ENCODE measurements at places on chromosomes 7 and 10. TPM values are rescaled to one million over a fixed set of nuclear protein-coding genes. Genes with fewer than 3 reads are reported as not detected.

MYOF gene
- total RNA-seq = 8.1 TPM

GRCh38 chr7:102047-102711, 90.2 kb upstream of the FAM20C start:
- DNase-seq = no peak

DNA sequence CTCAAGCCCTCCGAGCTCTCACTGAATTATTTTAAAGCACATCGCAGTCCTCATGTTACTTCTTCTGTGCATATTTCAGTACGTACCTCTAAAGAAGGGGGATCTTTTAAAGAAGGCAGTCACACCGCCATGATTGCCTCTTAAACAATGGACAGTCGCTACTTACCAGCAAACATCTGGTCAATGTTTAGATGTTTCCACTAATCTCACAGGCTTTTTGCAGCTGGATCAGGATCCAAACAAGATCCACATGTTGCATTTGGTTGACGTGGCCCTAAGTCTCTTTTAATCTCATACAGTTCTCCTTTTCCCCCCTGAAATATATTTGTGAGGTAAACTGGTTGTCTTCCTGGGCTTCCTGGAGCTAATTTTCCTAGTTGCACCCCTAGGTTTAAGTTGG, 50.0 kb downstream of the PRF1 start:
- no peak for DNase-seq

GRCh38 chr10:122152544-122152943, 118.6 kb upstream of the BTBD16 start:
- peak; percentile 74 for DNase-seq

NEBL gene
- total RNA-seq = 38.9 TPM

DNA sequence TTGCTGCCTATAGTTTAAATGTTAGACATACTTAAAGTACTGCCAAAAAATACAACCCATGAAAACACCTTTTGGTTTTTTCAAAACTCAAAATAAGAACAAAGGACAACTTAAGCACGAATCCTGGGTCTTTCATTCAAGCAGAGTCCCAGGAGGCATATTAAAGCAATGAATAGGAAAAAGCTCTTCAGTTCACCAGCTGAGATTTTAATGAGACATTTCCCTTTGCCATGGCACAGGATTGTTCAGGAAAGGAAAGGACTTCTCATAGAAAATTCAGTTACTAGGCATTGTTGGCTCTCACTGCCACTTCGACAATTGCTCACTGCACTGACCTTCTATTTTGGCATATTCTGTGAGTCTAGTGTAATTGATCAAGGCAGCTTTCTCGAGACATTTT, 133.5 kb upstream of the FEZF1 start:
- no peak for DNase-seq

ADAM12 gene
- 16.7 TPM for total RNA-seq

GLCCI1 gene
- 51.2 TPM for total RNA-seq

DNA sequence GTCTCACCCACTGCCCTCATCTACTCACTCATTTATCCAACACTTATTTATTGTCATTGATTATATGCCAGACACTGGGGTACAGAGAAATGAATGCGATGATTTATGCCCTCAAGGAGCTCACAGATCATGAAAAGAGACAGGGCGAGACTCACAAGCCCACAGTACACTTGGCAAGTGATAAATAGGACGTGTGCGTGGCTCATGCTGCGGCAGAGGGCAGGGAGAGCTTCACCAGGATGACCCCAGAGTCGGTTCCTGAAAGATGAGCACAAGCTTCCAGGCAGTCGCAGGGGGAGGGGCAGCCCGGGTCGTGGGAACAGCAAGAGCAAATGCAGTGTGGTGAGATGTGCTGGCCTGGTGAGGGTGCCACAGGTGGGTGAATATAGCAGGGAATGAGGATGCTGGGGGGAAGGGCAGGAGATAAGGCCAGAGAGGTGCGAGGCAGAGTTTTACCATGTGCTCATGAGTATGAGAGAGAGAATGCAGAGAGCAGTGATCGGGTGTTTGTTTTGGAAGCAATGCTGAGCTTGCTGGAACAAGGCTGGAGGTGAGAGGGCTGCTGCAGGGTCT, 70.9 kb downstream of the ATXN7L1 start:
- no peak for DNase-seq

DNA sequence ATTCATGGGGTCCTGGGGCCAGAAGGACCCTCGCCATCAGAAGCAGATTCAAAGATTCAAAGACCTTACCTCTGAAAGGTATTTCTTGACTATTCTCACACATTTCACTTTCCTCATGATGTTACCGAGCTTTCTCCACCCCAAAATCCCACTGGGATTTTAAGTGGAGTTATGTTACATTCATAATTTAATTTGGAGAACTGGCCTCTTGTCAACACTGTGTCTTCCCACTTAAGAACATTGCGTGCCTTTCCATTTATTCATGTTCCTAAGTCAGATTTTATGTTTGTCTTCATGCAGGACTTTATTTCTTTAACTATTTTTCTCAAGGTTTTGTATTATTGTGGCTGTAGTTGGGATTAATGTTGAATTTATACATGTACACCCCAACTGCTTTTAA, 123.5 kb upstream of the BMPER start:
- DNase-seq = no peak

DOCK4 gene
- total RNA-seq = 99.4 TPM

DNA sequence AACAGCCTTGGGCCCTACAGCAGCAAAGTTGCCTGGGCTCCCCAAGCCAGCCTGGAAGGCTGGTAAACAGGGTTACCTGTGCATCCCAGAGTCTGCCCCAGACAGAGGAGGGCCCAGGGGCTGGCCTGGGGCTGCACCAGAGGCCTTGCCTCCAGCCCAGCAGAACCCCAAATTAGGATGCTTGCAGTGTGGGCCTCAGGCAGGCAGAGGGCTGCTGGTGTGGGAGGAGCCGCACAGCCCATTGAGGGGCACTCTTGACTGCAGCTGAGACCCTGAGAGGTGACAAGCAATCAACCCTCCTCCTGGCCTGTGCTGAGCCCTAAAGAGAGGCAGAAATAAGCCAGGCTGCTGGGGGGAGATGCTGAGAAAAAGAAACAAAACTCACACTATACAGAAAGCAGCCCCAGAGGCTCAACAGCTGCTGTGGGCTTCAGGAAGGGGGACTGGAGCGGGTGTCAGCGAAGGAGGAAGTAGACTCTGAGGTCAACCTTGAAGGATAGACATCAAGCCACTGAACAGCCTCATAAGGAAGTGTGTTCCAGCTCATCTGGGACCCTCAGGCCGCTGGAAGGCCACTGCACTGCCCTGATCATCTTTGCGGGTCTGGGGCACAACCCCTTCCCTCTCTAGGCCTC, 6.6 kb downstream of the AIFM2 start:
- no peak for DNase-seq

DNA sequence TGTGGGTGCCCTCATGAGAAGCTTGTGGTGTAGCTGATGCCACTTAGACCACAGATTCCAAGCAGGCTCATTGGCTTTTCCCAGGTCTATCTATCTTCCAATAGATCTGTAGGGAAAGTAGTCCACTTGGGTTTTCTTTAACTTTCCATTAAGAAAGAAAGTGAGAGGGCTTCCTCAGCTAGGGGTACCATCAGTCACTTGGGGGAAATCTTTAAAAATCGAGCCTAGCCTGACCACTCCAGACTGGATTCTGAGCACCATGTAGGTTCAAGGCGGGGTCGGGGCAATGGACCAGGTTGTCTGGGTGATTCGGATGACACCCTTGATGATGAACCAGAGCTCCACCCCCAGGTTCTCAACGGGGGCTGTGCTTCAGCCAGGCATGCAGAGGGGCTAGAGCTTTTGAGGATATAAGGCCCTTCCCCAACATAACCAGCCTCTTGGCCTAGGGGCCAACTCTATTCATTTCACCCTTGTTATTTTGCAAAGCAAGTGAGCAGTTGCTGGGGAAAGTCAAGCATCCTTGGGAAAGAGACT, 27.0 kb downstream of the ITPRIP start:
- DNase-seq = no peak

ARHGEF5 gene
- 1.2 TPM for total RNA-seq

- DNase-seq = no peak
Observed at GRCh38 chr7:128714701-128715495, 24.3 kb upstream of the CALU start.

DNA sequence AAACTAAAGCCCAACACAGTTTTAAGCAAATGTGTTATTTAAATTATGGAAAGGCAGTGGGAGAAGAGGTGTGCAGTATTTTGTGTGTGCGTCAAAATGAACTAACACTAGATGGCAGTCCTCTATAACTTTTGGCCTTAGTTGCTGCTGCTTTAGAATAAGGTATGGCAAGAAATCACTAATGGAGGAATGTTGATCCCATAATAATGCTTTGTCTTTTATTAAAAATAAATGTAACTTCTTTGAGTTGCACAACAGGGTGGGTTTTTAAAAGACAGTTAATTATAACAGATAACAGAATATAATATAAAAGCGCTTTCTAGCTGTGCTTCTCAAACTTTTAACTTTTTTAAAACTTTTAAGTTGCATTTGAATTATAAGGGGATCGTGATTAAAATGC, 56.4 kb downstream of the BBS9 start:
- peak; percentile 42 for DNase-seq

GRCh38 chr10:71309919-71310318, 9.1 kb upstream of the SLC29A3 start:
- no peak for DNase-seq

DNA sequence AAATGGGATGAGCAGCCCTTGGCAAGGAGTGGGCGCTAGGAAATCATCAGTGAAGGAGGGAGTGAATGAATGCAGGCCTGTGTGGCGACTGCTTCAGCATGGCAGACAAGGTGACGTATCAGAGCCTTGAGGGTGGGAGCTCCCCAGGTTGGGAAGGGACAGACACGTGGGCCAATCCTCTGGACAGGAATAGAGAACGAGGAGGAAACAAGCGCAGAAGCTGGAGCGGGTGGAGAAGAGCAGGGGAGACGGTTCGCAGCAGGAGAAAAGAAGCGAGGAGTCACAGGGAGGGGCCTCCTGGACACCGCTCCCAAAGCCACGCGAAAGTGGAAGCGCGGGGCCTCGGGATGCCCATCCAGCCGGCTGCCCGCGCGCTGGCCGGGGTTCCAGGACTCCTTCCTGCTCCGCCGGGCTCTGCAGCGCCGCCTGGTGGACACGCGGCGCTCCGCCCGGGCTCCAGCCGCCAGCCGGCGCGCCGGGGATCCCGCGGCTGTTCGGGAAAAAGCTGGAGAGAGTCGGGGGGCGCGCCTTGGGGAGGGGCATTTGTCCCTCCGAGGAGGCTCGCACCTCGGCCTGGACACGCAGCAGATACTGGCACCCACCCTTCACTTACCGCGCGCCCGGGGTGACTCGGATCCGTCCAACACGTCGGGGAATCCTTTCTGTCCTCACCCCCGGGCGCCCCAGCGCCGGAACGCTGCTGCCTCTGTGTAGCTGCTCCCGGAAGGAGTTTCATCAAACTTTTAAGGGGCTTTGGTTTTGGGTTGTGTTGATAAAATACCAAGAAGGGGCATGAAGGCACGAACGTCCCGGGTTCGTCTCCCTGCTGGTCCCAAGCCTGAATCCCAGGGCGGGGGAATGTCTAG, 6.3 kb downstream of the ZNF503 start:
- DNase-seq = no peak

- DNase-seq = no peak
Observed at GRCh38 chr10:6394084-6394483, 186.0 kb downstream of the PRKCQ start.

DNA sequence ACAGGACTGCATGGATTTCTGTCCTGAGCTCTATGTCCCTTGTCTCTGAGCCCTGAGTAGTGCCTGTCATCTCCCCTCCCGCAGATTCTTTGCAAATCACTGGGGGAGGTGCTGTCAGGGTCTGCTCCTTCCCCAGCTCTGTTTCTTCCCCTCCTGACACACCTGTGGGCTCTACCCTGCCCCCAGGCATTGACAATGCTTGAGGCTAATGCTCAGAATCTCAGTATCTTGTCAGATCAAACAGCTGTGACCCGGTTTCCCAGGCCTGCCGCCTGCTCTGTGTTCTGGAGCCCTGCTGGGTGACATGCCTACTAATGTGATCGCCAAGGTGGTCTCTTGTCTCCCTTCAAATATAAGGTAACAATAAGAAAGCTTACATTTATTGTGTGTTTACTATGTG, 209.0 kb downstream of the POU6F2 start:
- no peak for DNase-seq
